Right atrium auricular region (tissue), 2 donors: ENCODE measurements at places on chromosomes 7 and 10. TPM values are rescaled to one million over a fixed set of nuclear protein-coding genes. Genes with fewer than 3 reads are reported as not detected.

Gene UPK3BL2
- 0.83 TPM for total RNA-seq

- DNase-seq, result no peak
Measured at GRCh38 chr7:511476-512145, 8.0 kb downstream of the PDGFA start.

Gene HOXA9
- total RNA-seq, result not detected

Gene PNLIP
- total RNA-seq, result not detected

GRCh38 chr7:28792858-28793257, 165.3 kb downstream of the TRIL start:
- no peak for DNase-seq

Gene HMX3
- total RNA-seq, result not detected

DNA sequence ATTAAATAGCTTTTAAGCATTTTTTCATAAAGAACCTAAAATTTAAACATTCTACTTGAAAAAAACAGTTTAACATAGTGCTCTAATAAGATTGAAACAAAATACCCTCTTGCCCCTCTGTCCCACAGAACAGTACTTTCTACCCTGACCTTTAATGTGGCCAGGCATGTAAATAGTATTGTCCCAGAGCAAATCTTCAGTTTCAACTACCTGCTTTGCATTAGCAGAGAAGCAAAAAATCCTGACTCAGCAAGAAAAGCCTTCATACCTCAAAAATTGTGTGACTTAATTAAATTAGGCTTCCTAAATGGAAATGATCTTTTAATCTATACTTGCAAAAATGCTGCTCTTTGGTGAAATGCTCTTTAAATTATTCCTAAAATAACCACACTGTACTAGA, 237.4 kb upstream of the AOAH start:
- no peak for DNase-seq

- no peak for DNase-seq
Measured at GRCh38 chr10:44245601-44245938, 139.3 kb downstream of the CXCL12 start.

Gene FAM241B
- total RNA-seq, result 2.1 TPM

- DNase-seq, result no peak
Measured at GRCh38 chr7:12553416-12553815, 17.1 kb upstream of the SCIN start.

Gene MYL7
- total RNA-seq, result 49,235 TPM

- DNase-seq, result no peak
Measured at GRCh38 chr7:94335586-94335985, 59.1 kb upstream of the COL1A2 start.

- DNase-seq, result no peak
Measured at GRCh38 chr7:121475806-121476205, 79.7 kb upstream of the FAM3C start.

GRCh38 chr10:74377476-74377875, 226.5 kb downstream of the ADK start:
- DNase-seq, result no peak

Gene CALCR
- total RNA-seq, result 0.15 TPM

DNA sequence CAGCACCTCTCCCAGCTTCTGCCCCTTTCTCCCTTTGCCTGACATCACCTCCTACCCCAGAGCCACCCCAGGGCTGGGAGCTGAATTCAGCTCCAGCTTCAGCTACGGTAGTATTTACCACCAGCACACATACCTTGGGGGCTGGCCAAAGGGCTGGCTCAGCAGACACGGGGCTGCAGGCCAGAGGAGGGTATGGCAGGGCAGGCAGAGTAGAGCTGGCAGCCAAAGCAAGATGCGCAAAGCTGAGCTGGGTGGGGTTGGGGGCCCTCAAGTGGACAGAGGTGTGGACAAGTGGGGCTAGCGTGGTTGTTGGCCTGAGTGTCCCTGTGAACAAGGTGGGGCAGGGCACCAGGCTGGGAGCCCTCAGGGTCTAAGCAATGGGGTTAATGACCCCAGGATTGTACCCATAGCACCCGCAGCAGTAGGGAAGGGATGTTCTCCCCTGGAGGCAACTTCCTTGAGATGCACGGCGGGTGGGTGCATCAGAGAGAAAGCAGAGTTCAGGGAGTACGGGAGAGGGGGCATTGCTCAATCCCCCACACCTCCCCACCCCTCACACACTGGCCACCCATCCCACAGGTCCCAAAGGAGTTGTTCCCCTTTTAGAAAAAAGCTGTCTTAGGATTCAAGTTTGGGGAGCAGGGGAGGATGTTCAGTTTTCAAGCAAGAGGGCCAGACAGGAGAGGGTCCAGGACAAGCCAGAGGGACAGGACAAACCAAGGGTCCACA, 8.0 kb downstream of the VSIR start:
- DNase-seq, result no peak

Gene CHAT
- not detected for total RNA-seq

- DNase-seq, result no peak
Measured at GRCh38 chr10:102778781-102779180, 35.0 kb downstream of the WBP1L start.

DNA sequence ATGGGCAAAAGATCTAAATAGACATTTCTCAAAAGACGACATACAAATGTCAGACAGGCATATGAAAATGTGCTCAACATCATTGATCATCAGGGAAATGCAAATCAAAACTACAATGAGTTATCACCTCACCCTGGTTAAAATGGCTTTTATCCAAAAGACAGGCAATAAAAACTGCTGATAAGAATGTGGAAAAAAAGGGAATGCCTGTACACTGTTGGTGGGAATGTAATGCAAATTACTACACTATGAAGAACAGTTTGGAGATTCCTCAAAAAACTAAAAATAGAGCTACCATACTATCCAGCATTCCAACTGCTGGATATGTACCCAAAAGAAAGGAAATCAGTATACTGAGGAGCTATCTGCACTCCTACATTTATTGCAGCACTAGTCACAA, 18.0 kb downstream of the GSDME start:
- DNase-seq, result no peak

Gene NME8
- total RNA-seq, result not detected

DNA sequence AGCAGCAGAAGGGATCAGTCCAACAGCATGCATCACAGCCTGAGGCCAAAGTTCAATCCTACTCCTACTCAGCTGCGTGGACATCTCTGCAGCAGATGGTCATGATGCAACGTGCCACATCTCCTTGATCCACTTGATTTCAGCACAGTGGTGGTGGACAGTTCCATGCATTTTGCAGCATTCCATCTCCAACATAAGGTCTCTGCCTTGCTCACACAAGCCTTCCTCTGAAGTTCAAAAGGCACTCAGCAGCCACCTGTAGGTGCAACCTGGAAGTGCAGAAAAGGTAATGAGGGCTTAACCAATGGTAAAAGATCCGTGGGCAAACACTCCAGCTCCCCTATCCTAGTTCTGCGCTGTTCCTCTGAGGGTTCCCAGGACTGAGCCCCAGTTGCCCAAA, 57.5 kb upstream of the CHCHD3 start:
- DNase-seq, result no peak

GRCh38 chr10:97511711-97512440, 13.2 kb downstream of the UBTD1 start:
- no peak for DNase-seq

Gene TUBB8
- total RNA-seq, result not detected

GRCh38 chr10:114208351-114208750, 29.2 kb downstream of the TDRD1 start:
- no peak for DNase-seq

- no peak for DNase-seq
Measured at GRCh38 chr7:69804962-69805361, 206.7 kb downstream of the AUTS2 start.

- no peak for DNase-seq
Measured at GRCh38 chr7:72444026-72444776, 32.1 kb upstream of the CALN1 start.

Gene VSTM2A
- not detected for total RNA-seq

- DNase-seq, result peak; percentile 81
Measured at GRCh38 chr10:110006358-110007160, 1.2 kb upstream of the ADD3 start.

GRCh38 chr7:149821191-149822148, 16.7 kb upstream of the ZNF862 start:
- no peak for DNase-seq
